ENCODE measurements at places on chromosomes 7 and 10.

DNA sequence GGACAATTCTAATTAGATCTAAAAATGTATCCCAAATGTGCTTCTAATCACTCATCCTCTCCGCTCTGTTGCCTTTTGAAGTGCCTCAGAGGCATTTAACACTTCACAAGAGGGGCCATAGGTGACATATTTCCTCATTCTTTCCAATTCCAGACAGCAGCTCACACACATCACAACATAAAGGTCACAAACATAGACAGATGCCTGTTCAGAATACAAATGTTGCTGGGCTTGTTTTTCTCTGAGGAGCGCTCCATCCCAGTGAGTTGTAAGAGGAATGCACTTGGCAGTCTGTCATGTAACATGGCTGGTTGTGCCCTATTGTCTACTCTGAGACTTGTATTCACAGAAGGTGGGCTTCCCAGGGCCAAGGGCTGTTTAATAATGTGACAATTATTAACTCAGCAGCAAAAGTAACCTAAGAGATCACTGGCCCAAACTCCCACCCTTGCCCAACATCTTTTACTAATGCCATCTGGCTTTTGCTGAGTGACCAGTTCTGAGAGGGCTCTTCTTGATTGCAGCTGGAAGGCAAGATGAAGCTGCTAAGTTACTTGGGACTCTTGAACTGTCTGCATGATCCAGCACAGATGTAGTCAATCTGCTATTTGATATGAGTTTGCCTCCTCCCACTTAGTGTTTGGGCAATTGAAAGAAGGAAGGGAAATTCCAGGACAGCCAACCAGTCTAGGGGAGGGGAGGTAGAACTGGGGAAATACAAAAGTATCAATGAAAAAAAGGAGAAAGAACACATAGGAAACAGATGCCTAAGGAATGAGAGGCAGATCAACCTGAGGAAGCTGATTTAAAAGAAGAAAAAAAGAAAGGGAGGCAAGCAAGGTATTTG lies 13.6 kb downstream of the PON2 start:
- DNase-seq = no peak

GRCh38 chr10:77223526-77224460 lies 413.8 kb downstream of the KCNMA1 start:
- DNase-seq = no peak

GRCh38 chr7:21412410-21412851 lies 15.5 kb upstream of the SP4 start:
- no peak for DNase-seq

GRCh38 chr10:123999956-124000615 lies 93.3 kb downstream of the CHST15 start:
- no peak for DNase-seq

- no peak for DNase-seq
These were observed 463 bp upstream of the UPP1 start for GRCh38 chr7:48088559-48089045.

DNA sequence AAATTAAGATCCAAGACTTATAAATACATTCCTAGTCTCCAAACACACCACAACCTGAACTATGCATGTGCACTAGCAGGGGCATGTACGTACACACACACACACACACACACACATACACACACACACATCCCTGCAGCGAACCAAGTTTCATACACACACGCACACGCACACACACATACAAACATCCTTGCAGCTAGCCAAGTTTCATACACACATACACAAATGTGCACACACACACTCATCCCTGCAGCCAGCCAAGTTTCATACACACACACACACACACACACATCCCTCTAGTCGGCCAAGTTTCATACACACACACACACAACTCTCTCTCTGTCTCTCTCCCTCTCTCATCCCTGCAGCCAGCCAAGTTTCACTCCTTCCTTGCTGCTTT lies 82.7 kb upstream of the WIPF3 start:
- no peak for DNase-seq

GRCh38 chr10:72122221-72122620 lies 33.9 kb upstream of the SPOCK2 start:
- no peak for DNase-seq

DNA sequence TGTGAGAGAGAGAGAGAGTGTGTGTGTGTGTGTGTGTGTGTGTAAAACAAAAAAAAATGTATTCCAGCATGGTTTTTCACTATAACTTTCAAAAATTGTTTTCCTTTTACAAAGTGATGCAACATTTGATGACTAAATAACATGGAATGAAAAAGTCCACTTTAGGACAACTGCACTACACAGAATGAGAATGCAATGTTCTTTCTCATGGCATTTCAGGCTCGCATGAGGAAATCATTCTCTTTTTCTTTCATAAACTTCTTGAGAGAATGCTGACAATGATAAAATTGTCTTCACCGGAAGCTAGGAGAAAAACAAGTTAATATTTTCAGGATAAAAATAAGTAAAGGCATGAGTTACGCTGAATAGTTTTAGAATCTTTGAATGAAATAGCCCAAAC lies 53.7 kb downstream of the SLC16A12 start:
- DNase-seq = no peak

- DNase-seq = no peak
These were observed 42.2 kb downstream of the POLL start for GRCh38 chr10:101545898-101546297.

DNA sequence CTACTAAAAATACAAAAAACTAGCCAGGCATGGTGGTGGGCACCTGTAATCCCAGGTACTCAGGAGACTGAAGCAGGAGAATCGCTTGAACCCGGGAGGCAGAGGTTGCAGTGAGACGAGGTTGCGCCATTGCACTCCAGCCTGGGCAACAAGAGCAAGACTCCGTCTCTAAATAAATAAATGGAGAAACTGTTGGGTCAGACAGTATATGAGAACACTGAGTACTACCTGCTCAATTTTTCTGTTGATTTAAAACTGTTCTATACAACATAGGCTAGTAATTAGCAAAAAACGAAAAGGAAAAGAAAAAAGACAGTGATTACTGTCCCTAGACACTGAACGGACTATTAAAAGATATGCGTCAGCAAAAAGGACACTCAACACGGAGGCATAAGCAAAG lies 26.7 kb downstream of the GFRA1 start:
- no peak for DNase-seq

DNA sequence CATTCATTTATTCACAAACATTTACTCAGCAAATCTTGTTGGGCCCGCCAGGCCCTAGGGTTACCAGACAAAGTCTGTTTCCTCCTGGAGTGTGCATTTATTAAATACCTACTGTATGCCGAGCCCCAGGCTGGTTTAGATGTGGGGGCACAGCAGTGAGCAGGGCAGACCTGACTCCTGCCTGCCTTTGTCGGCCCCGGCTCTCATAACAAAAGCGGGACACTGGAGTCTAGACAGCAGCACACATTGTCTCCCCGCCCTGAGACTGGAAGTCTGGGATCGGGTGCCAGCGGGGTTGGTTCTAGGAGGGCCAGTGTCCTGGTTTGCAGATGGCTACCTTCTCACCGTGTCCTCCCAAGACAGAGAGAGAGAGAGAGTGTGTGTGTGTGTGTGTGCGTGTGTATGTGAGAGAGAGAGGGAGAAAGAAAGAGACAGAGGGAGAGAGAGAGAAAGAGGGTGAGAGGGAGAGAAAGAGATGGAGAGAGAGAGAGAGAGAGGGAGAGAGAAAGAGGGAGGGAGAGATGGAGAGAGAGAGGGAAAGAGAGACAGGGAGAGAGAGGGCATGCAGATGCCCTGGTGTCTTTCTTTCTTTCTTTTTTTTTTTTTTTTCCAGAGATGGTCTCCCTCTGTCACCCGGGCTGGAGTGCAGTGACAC lies 25.9 kb downstream of the ELFN1 start:
- no peak for DNase-seq

DNA sequence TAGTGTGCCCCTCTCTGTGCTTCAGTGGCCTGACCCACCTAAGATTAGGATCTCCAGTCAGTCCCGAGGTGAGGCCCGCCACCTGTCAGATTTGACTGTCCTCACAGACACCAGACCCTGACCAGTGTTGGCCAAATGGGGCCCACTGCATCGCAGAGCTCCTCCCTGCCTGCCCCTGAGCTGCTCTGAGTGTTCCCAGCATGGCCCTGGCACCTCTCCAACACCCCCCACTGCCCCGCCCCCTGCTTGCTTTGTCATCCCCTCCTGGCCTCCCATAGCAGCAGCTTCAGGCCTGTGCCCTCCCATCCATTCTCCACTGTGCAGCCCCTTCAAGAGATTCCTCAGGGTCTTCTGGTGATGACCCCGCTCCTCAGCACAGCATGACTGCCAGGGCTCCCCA lies 67.6 kb downstream of the C10orf120 start:
- DNase-seq = no peak

- DNase-seq = no peak
These were observed 186.2 kb downstream of the USP6NL start for GRCh38 chr10:11425296-11425610.

DNA sequence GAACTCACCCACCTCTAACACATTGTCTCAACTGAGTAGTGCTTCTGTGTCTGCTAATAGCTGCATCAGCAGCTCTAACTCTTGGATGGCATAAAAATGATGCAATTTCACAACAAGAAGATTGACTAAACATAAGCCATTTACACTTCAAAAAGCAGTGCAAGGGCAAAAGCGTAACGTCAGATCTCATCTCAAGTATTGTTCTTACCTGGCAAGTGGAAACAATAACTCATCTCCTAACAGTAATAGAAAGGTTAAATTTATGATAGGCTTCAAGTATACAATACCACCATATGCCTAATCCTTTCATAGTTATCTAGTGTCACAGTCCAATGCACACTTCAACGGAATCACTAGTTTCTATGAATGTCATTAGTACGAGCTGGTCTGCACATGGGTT lies 14.8 kb downstream of the TPK1 start:
- no peak for DNase-seq

GRCh38 chr10:33314811-33315561 lies 19.5 kb downstream of the NRP1 start:
- no peak for DNase-seq

DNA sequence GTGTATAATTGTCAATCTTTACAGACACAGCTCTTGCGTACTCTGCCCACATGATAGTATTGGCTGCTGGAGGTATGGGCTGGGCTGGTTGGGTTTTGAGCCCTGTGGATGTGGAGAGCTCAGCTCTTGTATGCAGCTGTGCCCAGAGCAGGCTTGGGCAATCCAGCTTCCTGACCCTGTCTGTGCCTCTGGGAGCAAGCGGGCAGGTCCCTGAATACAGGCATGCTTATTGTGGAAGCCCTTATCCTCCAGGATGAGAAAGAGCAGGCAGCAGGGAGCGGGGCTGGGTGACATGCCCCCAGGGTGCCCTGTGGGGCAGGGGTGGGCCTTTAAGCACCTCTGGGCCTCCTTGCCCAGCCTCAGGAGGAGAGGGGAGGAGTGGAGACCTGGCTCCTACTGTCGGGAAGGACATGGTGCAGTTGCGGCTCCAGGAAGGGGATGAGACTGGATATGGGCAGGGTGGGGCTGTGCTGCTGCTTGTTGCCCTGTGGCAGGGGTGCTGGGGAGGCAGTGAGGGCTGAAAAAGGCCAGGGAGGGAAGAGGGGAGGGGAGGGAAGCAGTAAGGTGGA lies 32.7 kb upstream of the SH2D4B start:
- DNase-seq = no peak

GRCh38 chr7:158979635-158980351 lies 123.4 kb downstream of the DYNC2I1 start:
- no peak for DNase-seq

DNA sequence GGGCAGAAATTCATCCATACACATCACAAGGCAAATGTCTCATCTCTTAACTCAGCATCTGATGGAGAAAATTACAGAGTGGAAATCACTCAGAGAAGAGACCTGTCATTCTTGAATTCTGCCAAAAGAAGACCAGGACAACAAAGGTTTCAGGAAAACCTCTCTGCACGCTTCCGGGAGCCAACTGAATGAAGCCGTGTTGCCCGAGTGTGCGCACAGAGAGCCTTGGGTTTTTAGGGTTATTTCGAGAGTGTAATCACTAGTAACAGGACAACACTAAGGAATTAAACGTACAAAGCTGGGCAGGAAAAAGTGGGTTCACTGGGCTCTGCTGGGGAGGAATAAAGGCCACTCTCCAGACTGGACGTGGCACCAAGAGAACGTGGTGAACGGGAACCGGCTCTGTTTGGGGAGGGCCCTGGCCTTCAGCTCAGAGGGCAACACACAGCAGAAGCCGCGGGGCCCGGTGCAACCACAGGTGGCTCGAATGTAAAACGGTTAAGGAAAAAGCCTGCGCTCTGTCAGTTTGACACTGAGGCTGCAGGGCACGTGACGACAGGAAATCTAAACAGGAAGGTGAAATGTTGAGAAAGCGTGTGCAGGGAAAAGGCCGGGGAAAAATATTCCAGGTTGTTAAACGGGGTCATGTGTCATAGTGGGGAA lies 331.5 kb downstream of the DNAJB6 start:
- no peak for DNase-seq

DNA sequence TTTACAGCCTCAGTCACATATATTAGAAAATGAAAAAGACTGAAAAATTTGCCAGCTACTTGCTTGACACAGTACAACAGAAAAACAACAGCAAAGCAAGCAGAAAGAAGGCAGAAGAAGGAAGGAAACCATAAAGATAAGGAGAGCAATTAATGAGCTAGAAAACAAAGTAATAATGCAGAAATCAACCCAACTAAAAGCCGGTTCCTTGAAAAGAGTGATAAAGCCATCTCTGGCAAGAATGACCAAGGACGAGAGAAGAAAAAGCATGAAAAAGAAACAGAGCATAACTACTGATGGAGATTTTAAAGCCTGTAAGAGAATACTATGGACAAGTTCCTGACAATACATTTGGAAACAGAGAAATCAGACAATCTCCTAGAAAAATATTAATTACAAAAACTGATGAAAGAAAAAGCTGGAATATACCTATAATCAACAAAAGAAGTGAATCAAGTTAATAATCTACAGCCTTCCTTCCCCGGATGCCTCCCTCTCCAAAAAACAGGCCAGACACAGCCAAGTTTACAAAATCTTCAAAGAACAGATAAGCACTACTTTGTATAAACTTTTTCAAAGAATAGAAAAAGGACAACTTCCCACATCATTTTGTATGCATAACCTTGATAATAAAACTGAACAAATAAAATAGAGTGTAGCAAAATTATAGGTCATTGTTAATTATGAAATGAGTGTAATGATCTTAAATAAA lies 204.0 kb downstream of the BAMBI start:
- no peak for DNase-seq

DNA sequence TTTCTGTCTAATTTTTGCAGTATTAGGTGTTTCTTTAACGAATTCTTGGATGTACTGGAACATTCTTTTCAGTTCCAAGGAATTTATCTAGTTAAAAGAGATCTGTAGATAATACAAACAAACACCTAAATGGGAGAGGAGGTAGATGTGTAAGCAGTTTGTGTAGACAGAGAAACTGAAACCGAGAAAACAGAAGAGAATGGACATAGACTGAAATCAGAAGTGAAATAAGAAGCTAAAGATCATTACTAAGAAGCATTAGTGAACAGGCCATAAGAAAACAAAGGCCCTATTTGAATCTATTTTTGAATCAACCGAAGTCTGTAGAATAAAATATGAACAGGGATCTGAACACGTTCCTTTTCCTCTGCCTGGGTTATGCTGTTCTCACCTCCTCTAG lies 26.5 kb upstream of the TMEM229A start:
- no peak for DNase-seq
